Right renal cortex interstitium (tissue), 3 donors: ENCODE measurements at places on chromosomes 11 and 22. TPM values are rescaled to one million over a fixed set of nuclear protein-coding genes. Genes with fewer than 3 reads are reported as not detected.

DNA sequence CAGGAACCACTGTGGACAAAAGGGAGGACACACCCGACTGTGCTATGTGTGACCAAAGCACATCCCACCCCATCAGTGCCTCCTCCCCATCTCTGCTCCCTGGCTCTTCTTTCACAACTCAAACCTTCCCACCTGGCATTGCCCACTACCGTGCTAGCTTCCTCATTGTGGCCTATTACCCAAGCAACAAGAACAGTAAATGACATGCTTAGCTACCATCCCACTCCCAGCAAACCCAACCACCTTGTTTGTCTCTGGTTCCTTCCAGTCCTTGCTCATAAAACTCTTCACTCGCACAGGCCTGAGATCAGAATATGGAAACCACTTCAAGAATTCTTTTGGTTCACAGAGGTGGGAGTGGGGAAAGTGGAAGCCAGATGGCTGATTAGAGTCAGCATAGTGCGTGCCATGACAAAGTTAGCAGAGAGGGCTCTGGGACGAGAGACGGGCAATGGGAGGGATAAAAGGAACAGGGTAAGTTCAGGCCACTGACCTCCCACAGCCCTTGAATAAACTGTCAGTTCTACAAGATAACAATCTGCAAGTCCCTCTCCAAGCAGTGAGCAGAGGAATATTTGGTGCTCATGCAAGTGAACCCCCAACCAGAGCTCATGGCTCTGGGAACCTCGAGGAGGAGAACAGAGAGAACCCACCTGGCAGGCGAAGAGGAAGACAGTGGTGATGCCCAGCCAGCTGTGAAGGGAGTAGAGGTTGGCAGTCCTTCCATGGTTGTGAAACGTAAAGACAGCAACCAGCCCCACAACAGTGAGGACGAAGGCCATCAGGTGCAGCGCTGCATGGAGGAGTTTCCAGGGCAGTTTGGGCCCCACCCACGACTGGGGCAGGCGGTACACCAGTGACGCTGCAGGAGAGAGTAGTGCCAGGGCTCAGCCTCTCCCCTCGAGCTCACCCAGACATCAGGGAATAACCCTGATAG lies 8.3 kb downstream of the CYB561A3 start:
- DNase-seq, result no peak

HMGXB4 gene
- 28.8 TPM for polyA plus RNA-seq

GRCh38 chr11:107202241-107202640 lies 184.0 kb upstream of the GUCY1A2 start:
- DNase-seq, result no peak

- DNase-seq, result no peak
Measured at GRCh38 chr22:33766091-33766490, 154.2 kb downstream of the LARGE1 start.

- DNase-seq, result no peak
Measured at GRCh38 chr11:2945031-2945756, 16.0 kb upstream of the PHLDA2 start.

DNA sequence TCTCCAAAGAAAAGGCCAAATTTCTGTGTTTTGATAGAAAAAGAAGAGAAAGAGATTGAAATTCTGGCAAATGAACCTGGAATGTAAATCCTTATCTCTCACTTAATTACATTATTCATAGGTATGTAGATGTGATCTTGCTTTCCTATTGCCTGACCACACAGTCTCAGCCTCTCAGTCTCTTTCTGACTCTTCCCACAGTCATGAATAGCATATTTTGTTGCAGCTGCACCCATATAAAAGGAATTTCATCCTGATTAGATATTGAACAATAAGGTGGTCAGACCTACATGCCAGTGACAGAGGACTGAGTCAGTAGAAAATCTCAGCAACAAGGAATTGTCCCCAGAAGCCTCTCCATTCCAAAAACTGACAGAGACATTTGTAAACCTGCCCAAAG lies 62.9 kb upstream of the LRRC4C start:
- DNase-seq, result no peak

- DNase-seq, result no peak
Measured at GRCh38 chr11:56751480-56751879, 3.0 kb upstream of the OR9G4 start.

DNA sequence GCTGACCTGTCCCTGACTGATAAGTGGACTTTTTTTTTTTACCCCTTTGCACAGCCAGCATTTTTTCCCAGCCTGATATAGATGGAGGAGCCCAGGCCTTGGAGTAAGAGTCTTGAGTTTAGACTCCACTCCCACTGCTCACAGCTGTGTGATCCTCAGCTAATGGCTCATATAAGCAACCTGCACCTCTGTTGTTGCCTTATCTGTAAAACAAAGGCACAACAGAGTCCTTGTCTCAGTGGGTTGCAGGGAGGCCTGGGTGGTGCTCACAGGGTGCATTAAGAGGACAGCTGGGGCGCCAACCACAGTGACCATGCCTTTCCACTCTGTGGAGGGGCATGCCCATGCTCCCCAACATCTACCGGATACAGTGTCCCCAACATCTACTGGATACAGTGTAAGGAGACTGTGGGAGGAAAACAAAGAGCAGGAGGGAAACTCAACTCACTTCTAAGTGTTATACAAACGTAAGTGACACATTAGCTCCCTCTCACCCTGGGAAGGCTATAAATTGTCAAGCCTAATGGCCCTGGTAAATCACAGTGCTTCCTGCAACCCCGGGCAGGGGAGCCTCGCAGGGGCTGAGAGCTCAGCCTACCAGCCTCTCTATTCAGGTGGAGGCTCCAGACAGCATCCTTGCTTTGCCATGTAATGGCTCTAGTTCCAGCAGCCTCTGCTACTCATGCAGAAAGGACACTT lies 109.5 kb downstream of the TENM4 start:
- DNase-seq, result peak; percentile 42

CHRM4 gene
- 0.08 TPM for polyA plus RNA-seq

- no peak for DNase-seq
Measured at GRCh38 chr11:1869427-1870325, 16.8 kb downstream of the LSP1 start.

- no peak for DNase-seq
Measured at GRCh38 chr22:29632672-29633071, 29.2 kb downstream of the NF2 start.

GRCh38 chr11:78451371-78452150 lies 33.9 kb upstream of the GAB2 start:
- DNase-seq, result no peak

DNA sequence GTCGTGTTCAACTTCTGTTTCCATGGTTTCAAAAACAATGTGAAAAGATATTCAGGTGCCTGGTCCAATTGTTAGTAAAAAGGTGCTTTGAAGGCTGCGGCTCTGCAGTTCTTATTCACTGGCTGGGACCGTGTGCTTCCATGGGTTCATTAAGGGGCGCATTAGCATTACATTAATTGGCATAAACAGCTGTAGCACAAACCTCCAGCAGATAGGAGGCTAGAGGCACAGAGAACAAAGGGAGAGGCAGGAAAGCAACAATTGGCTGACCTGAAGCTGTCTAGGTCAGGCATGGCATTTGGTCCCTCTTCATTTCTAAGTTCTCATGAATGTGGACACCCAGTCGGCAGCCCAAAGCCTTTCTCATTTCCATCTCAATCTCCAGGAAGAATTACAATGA lies 16.6 kb downstream of the PAK1 start:
- DNase-seq, result no peak

DNA sequence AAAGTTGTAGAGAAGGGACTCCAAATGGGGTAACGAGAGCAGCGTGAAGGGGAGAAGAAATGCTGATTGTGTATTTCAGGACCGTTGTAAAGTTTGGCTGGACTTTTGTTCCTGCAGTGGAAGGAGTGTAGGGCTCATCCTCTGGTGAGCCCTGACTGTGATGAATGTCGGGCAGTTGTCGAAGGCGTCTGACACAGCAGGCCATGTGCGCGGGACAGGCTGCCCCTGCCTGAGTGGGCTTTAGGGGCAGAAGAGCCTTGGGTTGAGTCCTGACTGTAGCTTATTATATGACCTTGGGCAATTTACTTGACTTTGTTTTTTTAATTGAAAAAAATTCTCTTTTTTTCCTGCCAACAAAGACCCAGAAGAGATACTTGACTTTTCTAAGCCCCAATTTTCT lies 3.1 kb downstream of the TRMU start:
- DNase-seq, result no peak

- DNase-seq, result no peak
Measured at GRCh38 chr22:44263547-44263946, 49.2 kb downstream of the SHISAL1 start.

LRRC4C gene
- polyA plus RNA-seq, result 13.3 TPM

- DNase-seq, result no peak
Measured at GRCh38 chr11:117936973-117937372, 7.8 kb upstream of the TMPRSS13 start.

GRCh38 chr11:29328961-29329441 lies 687.8 kb downstream of the KCNA4 start:
- no peak for DNase-seq

- no peak for DNase-seq
Measured at GRCh38 chr11:95788921-95789505, 569 bp downstream of the FAM76B start.

GRCh38 chr11:80626721-80627120 lies 1185.9 kb upstream of the TENM4 start:
- no peak for DNase-seq

- DNase-seq, result no peak
Measured at GRCh38 chr11:7353100-7353499, 101.4 kb downstream of the SYT9 start.

SLC1A2 gene
- polyA plus RNA-seq, result 0.26 TPM

- no peak for DNase-seq
Measured at GRCh38 chr22:36201630-36202319, at the start of gene APOL4. TSS of gene APOL4 (minus strand) at chr22:36201809. CDS start at chr22:36201734, 75 bp downstream.
